ENCODE measurements at places on chromosomes 1 and 21. TPM values are rescaled to one million over a fixed set of nuclear protein-coding genes. Genes with fewer than 3 reads are reported as not detected.
A peak's percentile ranks its signal among the peaks of the same experiment; 100 is the strongest.

DNA sequence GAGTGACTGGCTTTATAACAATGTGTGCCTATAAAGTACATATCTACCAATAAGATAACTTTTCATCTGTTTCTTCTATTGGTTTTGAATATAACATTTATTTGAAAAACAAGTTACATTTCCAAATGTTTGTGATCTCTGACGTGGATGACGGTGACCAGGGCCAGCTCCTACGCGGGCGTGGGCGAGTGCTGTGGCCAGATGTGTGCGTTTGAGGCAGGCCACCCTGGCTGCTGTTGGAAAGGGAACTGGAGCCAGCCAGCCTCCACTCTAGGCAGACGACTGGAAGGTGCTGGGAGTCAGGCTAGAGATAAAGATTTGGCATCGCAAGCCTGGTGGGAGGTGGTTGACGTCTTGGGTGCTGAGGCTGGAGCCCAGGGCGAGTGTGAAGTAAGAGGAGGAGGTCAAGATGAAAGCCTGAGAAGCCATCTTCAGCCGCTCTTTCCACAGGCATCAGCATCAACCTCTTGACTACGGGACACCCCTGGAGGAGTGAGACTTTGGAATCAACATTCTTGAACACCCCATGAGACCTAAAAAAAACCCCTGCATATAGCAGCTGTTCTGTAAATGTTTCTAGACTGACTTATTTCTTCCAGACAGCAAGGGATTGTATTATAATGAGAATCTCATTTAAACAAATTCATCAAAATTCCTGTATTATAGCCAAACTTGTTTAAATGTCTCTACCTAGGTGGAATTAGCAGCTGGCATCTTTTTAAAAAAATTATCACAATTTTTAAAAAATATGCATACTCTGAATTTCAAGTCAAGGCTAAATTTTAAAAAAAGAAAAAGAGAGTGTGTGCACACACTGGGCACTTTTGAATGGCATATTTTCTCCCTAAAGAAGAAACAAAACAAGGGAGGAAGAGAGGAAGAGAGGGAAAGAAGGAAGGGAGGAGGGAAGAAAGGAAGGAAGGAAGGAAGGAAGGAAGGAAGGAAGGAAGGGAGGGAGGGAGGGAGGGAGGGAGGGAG is 112.5 kb upstream of the SLC44A3 start:
- H3K27me3 ChIP-seq, result no peaks in the 10 kb centered on the region
- H3K4me1 ChIP-seq, result peaks cover 4% of the 10 kb centered on the region
- no peak for DNase-seq
- H3K36me3 ChIP-seq, result no peaks in the 10 kb centered on the region
- no peak overlapping the region for H3K4me3 ChIP-seq
- no peak overlapping the region for H3K27ac ChIP-seq

- H3K27me3 ChIP-seq, result no peaks in the 10 kb centered on the region
- peak; percentile 74 for DNase-seq
- H3K27ac ChIP-seq, result peak overlapping the region; percentile 60
- peaks cover 29% of the 10 kb centered on the region for H3K4me1 ChIP-seq
Observed at GRCh38 chr1:8184301-8184700, 133.6 kb upstream of the SLC45A1 start.

DNA sequence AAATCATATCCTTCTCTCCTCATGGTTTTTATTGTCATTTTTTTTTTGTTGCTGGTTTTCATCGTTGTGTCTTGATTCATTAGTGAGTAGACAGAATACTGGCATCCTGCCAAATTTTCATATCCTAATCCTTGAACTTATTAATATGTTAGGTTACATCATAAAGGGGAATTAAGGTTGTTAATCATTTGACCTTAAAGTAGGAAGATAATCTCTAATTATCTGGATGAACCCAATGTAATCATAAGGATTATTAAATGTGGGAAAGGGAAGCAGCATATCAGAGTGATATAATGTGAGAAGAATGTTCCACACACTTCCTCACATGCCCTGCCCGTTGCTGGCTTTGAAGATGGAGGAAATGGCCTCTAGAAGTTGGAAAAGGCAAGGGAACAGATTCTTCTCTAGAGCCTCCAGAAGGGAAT is 299.7 kb downstream of the HMCN1 start:
- H3K27ac ChIP-seq, result no peak overlapping the region
- no peaks in the 10 kb centered on the region for H3K27me3 ChIP-seq
- H3K4me3 ChIP-seq, result no peak overlapping the region
- DNase-seq, result no peak
- no peaks in the 10 kb centered on the region for H3K4me1 ChIP-seq
- H3K36me3 ChIP-seq, result no peaks in the 10 kb centered on the region

DNA sequence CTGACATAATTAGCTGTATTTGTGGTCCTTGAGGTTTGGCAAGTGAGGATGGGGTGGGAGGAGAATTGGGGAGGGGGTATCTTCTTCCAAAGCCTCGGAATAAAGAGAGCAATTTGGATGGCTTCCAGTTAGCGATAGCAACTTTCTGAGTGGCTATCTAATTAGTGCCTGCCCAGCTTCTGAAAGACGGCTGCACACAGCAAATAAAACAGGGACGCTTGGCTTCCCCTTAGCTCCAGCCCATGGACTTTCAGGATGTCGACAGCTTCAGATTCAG is 31.1 kb downstream of the KLHDC7A start:
- no peak for DNase-seq
- no peak overlapping the region for H3K4me3 ChIP-seq
- no peaks in the 10 kb centered on the region for H3K27me3 ChIP-seq

DNA sequence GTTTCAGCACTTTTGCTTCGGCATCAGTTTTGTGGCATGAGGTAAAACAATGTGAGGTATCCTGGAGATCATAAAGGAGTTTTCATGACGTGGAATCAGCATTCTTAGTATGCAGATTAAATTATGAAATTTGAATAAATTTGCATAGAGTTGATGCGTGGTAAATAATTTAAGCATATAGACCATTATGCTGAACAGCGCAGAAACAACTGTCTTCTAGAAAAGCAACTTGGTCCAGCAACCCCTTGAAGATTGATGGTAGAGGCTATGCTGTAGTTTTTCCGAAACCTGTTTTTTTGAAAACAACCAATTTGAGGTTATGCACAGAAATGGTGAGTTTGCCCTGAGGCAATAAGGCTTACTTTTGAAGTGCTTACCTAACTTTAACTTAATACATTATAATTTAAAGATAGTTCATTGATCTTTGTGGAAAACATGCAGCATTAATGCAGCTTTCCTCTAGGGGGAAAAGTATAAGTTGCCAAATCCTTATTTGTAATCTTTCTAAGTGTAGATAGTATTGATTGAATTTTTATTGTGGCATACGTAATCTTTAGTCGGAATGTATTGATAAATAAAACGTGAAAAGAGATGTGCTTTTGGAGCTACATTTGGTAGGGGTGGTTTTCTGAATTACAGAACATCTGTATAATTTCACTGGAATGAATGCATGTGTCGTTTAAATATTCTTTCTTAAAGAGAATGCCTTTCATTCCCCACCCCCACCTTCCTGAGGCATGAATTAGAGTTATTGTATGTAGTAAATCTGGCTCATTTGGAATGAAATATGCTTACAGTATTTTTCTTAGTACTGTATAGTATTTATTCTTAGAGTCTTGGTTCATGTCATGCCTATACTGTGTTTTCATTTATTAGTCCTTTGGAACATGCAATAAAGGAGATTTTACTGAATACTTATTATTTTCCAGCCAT is 3.8 kb downstream of the PRDM2 start:
- H3K4me1 ChIP-seq, result peaks cover 5% of the 10 kb centered on the region
- H3K36me3 ChIP-seq, result no peaks in the 10 kb centered on the region
- H3K27ac ChIP-seq, result no peak overlapping the region
- no peak overlapping the region for H3K4me3 ChIP-seq
- H3K27me3 ChIP-seq, result no peaks in the 10 kb centered on the region

DNA sequence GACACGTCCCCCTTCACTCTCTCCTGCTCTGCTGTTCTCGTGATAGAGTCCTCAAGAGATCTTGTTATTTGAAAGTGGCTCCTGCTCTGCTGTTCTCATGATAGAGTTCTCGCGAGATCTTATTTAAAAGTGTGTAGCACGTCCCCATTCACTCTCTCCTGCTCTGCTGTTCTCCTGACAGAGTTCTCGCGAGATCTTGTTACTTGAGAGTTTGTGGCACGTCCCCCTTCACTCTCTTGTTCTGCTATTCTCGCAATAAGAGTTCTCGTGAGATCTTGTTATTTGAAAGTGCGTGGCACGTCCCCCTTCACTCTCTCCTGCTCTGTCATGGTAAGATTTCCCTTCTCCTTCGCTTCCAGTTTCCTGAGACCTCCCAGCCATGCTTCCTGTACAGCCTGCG is 47.9 kb downstream of the SMYD3 start:
- no peaks in the 10 kb centered on the region for H3K36me3 ChIP-seq
- H3K4me1 ChIP-seq, result no peaks in the 10 kb centered on the region
- no peaks in the 10 kb centered on the region for H3K27me3 ChIP-seq
- no peak overlapping the region for H3K4me3 ChIP-seq
- H3K27ac ChIP-seq, result no peak overlapping the region
- no peak for DNase-seq

DNA sequence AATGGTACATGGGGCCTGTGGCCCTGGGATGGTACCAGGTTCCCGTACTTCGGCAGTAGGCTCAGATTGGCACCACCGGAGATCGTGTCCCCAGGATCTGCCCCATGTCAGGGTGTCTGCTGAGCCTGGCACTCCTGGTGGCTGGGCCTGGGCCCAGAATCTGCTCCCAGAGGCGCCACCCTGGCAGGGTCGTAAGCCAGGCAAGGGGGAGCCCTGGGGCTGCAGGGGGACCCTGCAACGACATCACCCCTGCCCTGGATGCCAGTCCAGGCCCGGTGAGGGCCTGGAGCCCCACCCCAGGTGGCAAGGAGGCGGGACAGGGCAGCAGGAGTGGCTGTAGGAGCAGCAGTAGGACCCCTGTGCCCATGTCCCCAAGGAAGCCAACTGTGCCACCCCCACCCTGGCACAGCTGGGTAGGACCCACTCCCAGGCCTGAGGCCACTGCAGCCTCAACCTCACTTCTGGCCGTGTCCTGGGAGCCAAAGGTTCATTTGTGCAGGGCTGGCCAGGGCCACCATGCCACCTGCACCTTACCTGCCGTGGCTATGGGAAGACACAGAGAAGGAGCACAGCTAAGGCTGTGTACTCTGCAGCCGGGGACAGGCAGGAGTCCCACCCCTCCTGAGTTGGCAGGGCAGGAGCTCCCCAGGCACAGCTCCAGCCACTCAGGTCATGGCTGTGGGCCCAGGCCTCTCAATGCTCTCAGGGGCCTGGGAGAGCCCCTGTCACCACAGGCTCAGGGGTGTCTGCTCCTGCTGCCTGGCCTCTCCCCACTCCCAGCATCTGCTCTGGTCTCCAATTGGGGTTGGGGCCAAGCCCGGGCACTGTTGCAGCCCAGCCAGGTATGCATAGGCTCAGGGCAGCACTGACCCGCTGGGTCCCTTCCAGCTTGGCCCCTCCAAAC is 141.7 kb downstream of the EIF4G3 start:
- H3K36me3 ChIP-seq, result no peaks in the 10 kb centered on the region
- no peaks in the 10 kb centered on the region for H3K27me3 ChIP-seq
- peak overlapping the region; percentile 92 for H3K27ac ChIP-seq
- DNase-seq, result peak; percentile 94

GRCh38 chr1:111921948-111922347 is 67.5 kb downstream of the KCND3 start:
- no peak for DNase-seq
- H3K27ac ChIP-seq, result no peak overlapping the region
- no peak overlapping the region for H3K4me3 ChIP-seq
- H3K4me1 ChIP-seq, result no peaks in the 10 kb centered on the region

GRCh38 chr1:176102768-176103350 is 104.2 kb downstream of the COP1 start:
- H3K27me3 ChIP-seq, result no peaks in the 10 kb centered on the region
- no peak overlapping the region for H3K4me3 ChIP-seq
- no peak overlapping the region for H3K27ac ChIP-seq
- no peak for DNase-seq

DNA sequence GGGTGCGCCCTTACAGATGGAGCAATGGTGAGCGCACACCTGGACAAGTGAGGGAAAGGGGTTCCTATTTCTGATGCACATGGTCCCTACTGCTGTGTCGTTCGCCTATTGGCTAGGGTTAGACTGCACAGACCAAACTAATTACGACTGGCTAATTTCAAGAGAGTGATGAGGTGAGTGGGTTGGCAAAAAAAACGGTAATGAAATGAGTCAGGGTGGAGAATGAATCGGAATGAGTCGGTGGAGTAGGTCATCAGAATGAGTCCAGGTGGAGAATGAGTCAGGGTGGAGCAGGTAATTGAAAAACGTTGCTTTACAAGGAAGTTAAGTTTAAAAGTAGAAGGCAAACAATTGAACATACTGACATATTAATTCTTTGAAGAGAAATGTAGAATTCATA is 79.8 kb downstream of the WDR4 start:
- H3K27me3 ChIP-seq, result no peaks in the 10 kb centered on the region
- H3K4me1 ChIP-seq, result no peaks in the 10 kb centered on the region
- DNase-seq, result no peak
- H3K27ac ChIP-seq, result no peak overlapping the region
- no peak overlapping the region for H3K4me3 ChIP-seq
- H3K36me3 ChIP-seq, result no peaks in the 10 kb centered on the region

GIPC2 gene
- total RNA-seq, result 1.6 TPM

NSL1 gene
- total RNA-seq, result 47.5 TPM

TBX15 gene
- total RNA-seq, result 5.2 TPM
